ENCODE measurements at places on chromosomes 4 and X. TPM values are rescaled to one million over a fixed set of nuclear protein-coding genes. Genes with fewer than 3 reads are reported as not detected.
A peak's percentile ranks its signal among the peaks of the same experiment; 100 is the strongest.

DNA sequence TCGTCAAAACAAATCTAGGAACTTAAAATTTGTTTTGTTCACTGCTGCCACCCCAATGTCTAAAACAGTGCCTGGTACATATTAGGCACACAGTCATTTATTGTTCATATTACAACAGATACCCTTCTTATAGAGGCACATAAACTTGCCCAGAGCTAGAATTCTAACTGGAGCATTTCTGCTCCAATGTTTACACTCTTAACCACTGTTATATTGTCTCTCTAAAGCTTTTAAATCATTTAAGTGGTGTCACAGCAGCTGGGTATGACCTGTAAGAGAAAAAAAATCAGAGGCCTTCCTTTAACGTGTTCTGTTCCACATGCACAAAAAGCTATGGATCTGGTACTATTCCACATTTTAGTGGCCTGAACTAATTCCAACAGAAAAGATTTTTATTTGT lies 3.0 kb downstream of the UBE2D3 start:
- peaks cover 61% of the 10 kb centered on the region for H3K4me1 ChIP-seq
- H3K27me3 ChIP-seq = no peaks in the 10 kb centered on the region
- peak overlapping the region; percentile 90 for H3K4me3 ChIP-seq
- H3K36me3 ChIP-seq = peaks cover 9% of the 10 kb centered on the region

- H3K27ac ChIP-seq = no peak overlapping the region
- H3K4me1 ChIP-seq = peaks cover 39% of the 10 kb centered on the region
- no peaks in the 10 kb centered on the region for H3K27me3 ChIP-seq
- DNase-seq = no peak
Measured at GRCh38 chr4:40270609-40271008, 64.5 kb upstream of the CHRNA9 start.

DNA sequence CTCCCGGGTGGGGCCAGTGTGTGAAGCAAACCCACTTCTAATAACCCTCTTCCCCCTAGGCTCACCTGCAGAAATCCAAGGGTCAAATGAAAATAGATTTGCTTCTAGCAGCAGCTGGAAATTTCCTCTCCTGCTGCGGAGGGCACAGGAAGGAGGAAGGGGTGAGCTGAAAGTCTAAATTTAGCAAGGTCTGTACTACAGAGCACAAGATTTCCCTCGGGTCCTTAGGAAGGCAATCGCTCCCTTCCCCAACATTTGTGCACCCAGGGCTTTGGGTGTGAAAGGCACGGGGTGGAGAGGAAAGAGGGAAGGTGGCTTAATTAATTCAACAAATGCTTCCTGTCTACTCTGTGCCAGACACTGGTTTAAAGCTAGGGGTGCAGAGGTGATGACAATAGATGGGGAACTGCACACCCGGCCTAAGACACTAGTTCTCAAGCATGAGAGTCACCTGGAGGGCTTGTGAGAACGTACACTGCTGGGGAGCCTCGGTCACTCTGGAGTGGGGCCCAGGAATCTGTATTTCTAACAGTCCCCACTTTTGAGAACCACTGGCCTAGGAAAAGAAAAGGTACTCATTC lies 204.4 kb downstream of the NSUN7 start:
- no peak overlapping the region for H3K4me3 ChIP-seq
- H3K36me3 ChIP-seq = no peaks in the 10 kb centered on the region

DNA sequence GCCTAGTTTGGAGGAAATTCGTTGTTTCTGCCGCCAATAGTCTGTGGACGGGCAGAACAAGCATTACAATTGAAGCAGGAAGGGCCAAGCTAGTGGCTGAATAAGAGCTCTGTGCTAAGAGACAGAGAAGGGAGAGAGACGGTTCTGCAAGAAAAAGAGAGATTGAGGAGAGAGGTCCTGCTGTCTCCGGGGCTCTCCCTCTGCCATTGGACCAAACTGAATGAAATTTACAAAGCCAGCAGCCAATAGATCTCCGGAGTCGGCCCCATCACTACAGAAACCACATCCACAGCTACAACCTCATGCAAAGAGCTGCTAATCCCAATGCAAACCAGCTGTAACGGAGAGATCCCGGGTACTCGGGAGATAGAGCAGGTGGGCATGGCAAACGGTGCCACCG lies at the start of gene NLGN4X:
NLGN4X (minus strand) TSS at position 148 of the 400 bp plus-strand sequence. CDS start 77,401 bp downstream, outside the sequence.
- no peak within 1 kb of the TSS for H3K27ac ChIP-seq
- DNase-seq = no peak
- no peaks in the 10 kb centered on the region for H3K27me3 ChIP-seq
- H3K36me3 ChIP-seq = no peaks in the 10 kb centered on the region
- H3K4me3 ChIP-seq = no peak within 1 kb of the TSS

DNA sequence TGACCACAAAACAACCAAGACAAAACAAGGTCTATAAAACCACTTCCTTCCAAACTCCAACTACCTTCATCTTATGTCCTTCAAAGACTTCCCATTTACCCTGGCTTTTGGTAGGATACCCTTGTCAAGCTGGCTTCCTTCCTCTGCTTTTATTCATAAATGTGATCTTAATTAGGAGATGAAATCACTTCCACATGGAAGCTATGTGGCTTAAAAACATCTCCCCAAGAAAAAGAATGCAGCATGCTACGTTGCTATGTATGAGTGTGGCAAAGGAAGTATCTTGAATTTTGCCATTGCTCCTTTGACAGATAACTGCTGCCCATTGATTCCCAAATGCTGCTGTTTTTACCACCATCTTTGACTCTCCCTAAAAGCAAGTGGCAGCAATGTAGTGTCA lies 46.4 kb upstream of the VEGFD start:
- DNase-seq = no peak
- no peaks in the 10 kb centered on the region for H3K4me1 ChIP-seq
- H3K4me3 ChIP-seq = no peak overlapping the region
- no peaks in the 10 kb centered on the region for H3K36me3 ChIP-seq
- H3K27me3 ChIP-seq = no peaks in the 10 kb centered on the region

DNA sequence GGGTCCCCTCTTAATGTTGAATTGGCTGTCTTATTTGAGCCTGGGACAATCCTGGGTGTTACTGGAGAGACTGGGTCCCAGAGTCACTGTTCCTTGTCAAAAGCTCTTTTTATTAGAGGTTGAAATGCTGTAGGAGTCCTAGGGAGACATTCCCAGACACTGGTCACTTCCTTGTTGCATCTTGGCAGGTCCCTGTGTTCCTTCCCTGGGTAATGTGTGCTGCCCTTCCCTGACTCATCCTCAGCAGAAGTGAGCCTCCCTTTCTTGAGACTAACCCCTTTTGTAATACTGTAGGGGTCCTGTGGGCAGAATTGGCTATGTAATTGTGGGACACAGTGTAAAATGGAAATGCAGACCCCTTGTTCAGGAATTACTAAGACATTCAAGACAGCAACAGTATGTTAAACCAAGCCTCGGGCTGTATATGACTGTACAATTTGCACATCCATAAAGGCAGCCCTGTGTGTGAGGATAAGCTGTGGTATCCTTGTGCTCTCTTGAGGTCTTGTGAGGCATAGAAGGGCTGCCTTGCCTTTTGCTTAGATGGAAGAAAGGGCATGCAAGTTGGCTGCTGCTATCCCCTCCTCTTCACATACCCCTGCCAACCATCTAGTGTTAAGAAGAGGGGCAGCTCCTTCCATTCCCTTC lies 53.5 kb downstream of the DCLK2 start:
- H3K4me1 ChIP-seq = no peaks in the 10 kb centered on the region
- no peaks in the 10 kb centered on the region for H3K27me3 ChIP-seq
- no peak overlapping the region for H3K27ac ChIP-seq
- DNase-seq = no peak
- no peaks in the 10 kb centered on the region for H3K36me3 ChIP-seq
- no peak overlapping the region for H3K4me3 ChIP-seq

DNA sequence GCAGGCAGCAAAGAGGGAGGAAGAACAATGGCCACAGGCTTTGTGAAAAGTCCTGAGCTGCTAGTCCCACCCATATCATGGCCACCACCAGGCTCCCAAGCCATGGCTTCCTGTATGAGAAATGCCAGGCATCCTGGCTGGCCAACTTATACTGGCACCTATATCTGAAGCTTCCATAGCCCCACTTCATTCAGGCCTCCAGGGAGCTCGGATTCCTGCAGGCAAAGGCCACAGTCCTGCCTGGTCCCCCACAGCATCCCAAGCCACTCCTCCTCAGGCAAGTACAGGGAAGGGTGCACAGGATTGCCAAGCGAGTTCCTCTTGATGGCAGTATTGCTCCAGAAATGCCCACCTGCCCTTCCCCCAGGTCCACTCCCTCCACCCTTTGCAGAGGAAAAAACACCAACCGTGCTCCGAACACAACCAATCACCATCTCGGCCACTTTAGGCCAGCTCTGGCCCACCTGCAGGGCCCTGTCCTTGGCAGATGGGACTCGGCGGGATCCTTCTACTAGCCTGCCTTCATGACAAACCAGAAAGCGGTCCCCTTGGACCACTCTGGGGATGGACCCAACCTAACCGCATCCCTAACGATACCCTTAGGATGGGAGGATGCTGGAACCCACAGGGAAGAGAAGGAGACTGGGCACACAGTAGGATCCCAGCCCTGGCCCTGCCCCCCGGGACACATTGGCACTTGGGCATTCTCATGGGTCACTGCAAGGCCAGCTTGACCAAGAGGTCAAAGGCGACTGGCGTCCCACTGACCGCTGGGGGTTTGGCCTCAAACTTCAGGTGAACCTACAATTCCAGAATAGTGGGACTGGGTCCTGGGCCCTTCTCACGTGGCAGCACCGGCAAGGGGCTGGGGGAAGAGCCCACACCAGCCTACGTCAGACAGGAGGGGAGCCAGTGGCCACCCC lies 220.4 kb upstream of the AGTR2 start:
- H3K4me1 ChIP-seq = no peaks in the 10 kb centered on the region
- H3K27ac ChIP-seq = no peak overlapping the region
- H3K27me3 ChIP-seq = no peaks in the 10 kb centered on the region
- no peaks in the 10 kb centered on the region for H3K36me3 ChIP-seq

DNA sequence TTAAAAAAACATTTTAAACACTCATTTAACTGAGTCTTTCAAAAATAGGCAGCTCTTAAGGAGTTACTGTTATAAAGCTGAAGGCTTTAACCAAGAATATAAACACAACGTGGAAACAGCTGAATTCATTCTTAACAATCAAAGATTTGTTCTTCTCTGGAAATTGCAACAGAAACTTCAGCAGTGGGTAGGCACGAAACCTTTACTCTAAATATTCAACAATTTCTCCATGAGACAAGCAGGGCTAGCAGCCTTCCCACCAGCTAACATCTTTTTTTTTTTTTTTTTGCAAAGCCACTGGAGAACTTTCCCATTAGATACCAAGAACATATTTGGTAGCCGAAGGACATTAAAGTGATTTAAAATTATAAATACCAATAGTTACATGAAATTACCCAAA lies 78.2 kb upstream of the PRSS48 start:
- H3K4me1 ChIP-seq = no peaks in the 10 kb centered on the region
- no peak overlapping the region for H3K27ac ChIP-seq
- no peak for DNase-seq
- H3K27me3 ChIP-seq = no peaks in the 10 kb centered on the region

GRCh38 chr4:140681201-140681600 lies 75.0 kb downstream of the TBC1D9 start:
- H3K36me3 ChIP-seq = no peaks in the 10 kb centered on the region
- H3K27me3 ChIP-seq = no peaks in the 10 kb centered on the region
- DNase-seq = no peak
- H3K27ac ChIP-seq = no peak overlapping the region
- H3K4me1 ChIP-seq = no peaks in the 10 kb centered on the region

DNA sequence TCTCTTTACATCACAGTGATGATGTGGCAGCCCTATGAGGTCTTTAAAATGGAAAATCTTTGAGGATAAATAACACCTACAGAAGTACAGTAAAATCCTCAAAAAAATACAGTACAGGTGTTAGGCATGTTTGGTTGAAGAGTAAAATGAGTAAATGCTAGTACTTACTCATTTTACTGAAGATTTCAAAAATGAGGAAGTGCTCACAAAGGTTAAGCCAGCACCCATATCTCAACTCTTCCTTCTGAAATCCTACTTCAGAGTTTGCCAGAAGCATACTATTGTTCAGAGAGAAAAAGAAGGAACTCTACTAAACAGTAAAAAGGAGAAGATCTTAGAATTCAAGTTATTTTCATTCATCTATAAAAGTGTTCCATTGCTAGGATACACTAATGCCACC lies 130.9 kb downstream of the CBR4 start:
- peaks cover 4% of the 10 kb centered on the region for H3K27me3 ChIP-seq
- no peaks in the 10 kb centered on the region for H3K4me1 ChIP-seq
- no peak overlapping the region for H3K4me3 ChIP-seq

DNA sequence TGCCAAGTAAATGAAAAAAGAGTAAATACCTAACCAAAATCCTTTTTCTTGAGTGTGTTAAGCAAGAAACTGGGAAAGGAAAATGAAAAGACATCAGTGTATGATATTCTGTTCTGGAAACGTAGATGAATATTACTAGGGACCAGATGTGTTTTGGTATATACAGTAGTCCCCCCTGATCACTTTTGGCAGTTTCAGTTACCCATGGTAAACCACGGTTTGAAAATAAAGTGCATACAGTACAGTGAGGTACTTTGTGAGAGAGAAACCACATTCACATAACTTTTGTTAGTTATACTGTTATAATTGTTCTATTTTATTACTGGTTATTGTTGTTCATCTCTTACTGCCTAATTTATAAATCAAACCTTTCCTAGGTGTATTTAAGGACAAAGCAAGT lies 250.9 kb downstream of the TENM3 start:
- H3K27me3 ChIP-seq = no peaks in the 10 kb centered on the region
- no peaks in the 10 kb centered on the region for H3K36me3 ChIP-seq
- DNase-seq = no peak
- H3K4me3 ChIP-seq = no peak overlapping the region
- H3K27ac ChIP-seq = no peak overlapping the region
- H3K4me1 ChIP-seq = no peaks in the 10 kb centered on the region

DNA sequence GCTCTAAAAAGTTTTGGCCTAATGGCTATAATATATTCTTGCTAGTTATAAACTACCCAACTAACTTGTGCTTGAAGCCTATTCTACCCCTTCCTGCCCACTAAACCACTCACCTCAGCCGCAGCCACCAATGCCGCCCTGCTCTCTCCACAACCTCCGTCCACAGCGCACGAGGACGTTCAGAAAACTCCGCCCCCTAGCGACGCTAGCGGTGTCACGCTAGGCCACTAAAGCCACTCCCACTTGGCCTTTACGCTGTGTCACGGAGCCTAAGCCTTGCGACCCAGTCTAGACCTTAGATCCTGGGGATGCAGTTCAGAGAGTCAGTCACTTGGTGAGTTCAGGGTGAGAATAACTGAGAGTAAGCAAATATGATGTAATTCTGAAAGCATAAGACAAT lies at the start of gene TEX11:
TEX11 (minus strand) TSS at position 171 of the 400 bp plus-strand sequence. CDS start 922 bp downstream, outside the sequence.
- no peaks in the 10 kb centered on the region for H3K4me1 ChIP-seq
- no peak within 1 kb of the TSS for H3K27ac ChIP-seq
- DNase-seq = no peak
- H3K36me3 ChIP-seq = no peaks in the 10 kb centered on the region
- no peaks in the 10 kb centered on the region for H3K27me3 ChIP-seq
- no peak within 1 kb of the TSS for H3K4me3 ChIP-seq

- DNase-seq = no peak
- H3K27me3 ChIP-seq = no peaks in the 10 kb centered on the region
- no peaks in the 10 kb centered on the region for H3K4me1 ChIP-seq
- no peaks in the 10 kb centered on the region for H3K36me3 ChIP-seq
Measured at GRCh38 chr4:52876069-52876468, 14.0 kb downstream of the RASL11B start.

Gene IL21
- 3.5 TPM for total RNA-seq

Gene CDX4
- total RNA-seq = not detected

Gene NUDT11
- total RNA-seq = 2.0 TPM

Gene IL2
- total RNA-seq = 173 TPM

Gene CT45A2
- not detected for total RNA-seq
